HFFc6 (cell line): ENCODE measurements at places on chromosomes 1 and 21. TPM values are rescaled to one million over a fixed set of nuclear protein-coding genes. Genes with fewer than 3 reads are reported as not detected.

- DNase-seq, result no peak
These were observed 199.4 kb downstream of the FOXD2 start for GRCh38 chr1:47637111-47637685.

DNA sequence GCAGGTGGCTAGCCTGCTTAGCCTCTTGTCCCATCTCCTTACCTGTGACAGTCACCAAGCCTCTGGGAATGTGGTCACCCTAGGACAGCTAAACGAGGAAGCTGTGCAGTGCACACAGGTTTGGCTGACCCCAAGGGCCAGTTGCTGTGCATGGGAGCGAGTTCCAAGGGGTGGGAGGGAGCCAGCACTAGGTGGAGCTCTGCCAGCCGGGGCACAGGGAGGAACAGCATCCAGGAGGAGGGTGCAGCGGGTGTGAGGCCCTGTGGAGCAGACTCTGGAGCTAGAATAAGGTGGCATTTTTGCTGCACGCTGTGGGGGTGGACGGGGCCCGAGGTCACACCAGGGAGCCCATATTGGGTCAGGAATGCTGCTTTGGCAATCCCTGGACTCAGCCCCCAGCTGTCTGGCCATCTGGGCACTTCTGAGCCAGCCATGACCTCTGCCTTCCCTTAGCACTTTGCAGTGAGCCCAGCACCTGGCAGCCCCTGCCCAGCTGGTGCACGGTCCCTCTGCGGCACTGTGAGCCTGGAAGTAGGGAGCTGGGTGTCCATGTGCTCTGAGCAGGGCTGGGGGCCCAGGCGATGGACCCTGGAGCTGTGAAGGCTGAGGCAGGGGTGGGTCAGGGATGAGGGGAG, 8.7 kb downstream of the PDXK start:
- DNase-seq, result no peak

GRCh38 chr1:53511933-53512806, 53.0 kb downstream of the DMRTB1 start:
- peak; percentile 45 for DNase-seq

DNA sequence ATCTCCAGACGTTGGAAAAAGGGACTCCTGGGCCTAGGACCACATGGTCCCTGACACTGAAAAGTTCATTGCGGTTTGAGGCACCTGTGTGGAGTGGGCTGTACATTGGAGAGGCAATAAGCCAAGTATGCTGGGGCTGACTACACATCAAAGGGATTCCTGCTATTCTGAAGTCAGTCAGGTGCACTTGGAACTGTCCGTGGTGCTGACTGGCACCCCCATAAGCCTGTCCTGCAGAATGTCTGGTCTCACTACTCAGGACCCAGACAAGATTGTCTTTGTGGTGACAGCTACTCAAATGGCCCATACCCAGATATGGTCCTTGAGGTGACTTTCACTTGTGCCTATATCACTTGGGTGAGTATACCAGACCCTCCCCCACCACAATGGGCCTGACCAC, 150.6 kb downstream of the RWDD3 start:
- DNase-seq, result no peak

GRCh38 chr1:222373831-222374602, 173.9 kb downstream of the HHIPL2 start:
- DNase-seq, result no peak

GRCh38 chr1:71755441-71755840, 526.9 kb downstream of the NEGR1 start:
- DNase-seq, result no peak

DNA sequence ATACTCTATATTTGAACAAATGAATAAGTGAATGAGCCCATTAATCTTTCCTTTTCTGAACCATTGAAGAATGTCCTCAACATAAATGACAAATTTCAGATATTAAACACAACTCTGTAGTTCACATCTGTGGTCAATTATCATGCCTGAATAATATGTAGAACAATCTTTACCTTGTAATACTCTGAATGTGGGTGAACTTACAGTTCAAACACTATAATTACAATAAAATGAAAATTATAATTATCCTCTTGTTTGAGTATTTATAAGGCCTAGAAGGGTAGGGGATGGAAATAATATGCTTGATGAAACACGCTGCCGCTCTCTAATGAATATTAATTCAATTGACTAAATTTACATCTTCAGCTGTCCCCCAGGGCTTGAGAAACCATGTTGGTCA, 8.7 kb upstream of the SFPQ start:
- DNase-seq, result no peak

DNA sequence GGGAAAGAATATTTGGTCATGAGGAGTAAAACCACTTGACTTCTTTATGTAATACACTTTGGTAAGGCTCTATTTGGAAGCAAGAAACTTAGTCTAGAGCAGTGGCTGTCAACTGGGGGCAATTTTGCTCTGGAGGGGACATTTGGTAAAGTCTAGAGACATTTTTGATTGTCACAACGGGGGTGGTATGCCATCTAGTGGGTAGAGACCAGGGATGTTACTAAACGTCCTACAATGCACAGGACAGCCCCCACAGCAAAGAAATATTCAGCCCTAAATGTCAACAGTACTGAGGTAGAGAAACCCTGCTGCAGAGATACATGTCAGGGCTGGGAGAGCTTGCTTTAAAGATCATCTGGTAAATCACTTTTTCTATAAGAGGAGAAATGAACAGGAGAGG, 13.5 kb downstream of the FUCA1 start:
- DNase-seq, result no peak

DNA sequence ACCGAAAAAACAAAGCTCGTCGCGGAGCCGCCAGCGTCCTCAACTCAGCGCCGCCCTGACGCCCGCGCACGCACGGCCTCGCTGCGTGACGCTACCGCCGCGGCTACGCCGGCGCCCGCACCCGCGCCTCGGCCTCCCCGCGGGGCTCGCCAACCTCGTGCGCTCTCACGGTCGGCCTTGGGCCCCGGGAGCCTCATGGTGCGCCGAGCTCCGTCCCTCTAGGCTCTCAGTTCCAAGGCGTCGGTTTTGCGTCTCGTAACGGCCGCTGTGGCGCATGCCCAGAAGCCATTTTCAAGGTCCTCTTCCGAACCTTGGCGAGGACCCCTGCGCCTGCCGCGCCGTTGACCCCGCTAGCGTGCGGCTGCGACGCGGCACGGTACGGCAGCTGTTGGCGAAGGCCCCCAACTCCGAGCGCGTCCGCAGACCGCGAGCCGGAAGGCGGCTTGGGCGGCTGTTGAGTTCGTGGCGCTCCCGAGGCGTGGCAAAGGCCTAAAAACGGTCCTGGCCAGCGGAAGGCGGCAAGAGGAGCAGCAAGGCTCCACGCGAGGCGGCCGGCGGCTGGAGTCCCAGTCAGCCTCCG, at the start of gene HENMT1:
TSS of gene HENMT1 (minus strand) at position 64 of the 580 bp plus-strand sequence. CDS start 1,209 bp downstream, outside the sequence.
- peak; percentile 13 for DNase-seq

DNA sequence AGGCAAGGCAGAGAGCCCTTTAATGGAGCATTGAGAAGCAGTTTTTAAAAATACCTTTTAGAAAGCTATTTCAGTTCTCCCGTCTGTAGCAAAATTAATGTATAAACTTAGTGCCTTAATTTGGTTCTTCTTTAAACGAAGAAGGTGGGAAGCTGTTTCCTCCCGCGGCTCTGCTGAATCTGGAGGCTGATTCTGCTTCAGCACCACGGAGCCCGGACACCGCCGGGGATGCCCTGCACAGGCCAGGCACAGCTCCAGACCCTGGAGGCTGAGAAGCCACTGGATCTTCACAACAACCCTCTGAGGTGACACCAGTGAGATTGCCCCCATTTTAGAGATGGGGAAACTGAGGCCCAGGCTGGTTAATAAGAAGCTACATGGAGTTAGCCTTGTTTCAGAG, 175.8 kb upstream of the VAMP3 start:
- no peak for DNase-seq

DNA sequence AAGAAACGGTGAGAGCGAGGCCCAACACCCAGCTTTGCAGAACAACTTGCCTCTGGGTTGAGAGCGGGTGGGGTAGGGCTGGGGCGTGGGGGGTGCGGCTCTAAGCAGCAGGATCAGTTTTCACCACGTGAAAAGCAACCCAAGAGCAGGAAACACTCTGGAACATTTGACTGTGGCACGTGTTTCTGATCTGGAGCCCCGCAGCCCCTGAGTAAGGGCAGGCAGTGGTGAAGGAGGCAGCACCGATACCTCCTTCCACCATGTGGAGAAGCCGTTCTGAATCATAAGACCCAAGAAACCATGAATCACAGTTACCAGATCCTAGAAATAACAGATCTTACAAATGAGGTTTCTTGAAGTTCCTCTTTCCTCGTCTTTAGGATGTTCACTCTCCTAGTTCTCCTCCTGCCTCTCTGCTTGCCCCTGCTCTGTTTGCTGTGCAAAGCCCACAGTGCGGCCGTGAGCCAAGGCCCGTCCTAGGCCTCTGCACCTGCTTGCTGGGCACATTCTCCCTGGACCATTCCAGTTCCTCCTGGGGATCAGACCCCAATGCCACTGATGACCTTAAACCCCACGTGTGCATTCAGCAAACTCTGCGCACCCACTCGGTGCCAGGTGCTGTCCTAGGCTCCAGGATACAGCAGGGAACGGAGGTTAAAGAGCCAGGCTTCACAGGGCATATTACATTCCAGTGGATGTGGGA, 31.9 kb downstream of the SLC1A7 start:
- peak; percentile 78 for DNase-seq

The OR2L13 gene
- not detected in 3 replicates for total RNA-seq

The ETV3L gene
- not detected in 3 replicates for total RNA-seq

The WNT3A gene
- not detected in 3 replicates for total RNA-seq

The NCAM2 gene
- 2.1 to 10.2 TPM (median 3.2 TPM) in 3 replicates for total RNA-seq

The CELA3B gene
- total RNA-seq, result not detected in 3 replicates

The KRTAP6-2 gene
- total RNA-seq, result not detected in 2 replicates

The PAQR6 gene
- total RNA-seq, result 0.31 and 0.54 TPM in 2 replicates

The ARHGAP30 gene
- total RNA-seq, result not detected in 3 replicates

The TACSTD2 gene
- 0.64 to 13.0 TPM (median 0.90 TPM) in 3 replicates for total RNA-seq
